Activated naive CD4-positive, alpha-beta T cell treated with anti-CD3 and anti-CD28 coated beads, Interleukin-2, amount 50 U/mL, for 72 hours (primary cell): ENCODE measurements at places on chromosomes 13 and 19. TPM values are rescaled to one million over a fixed set of nuclear protein-coding genes. Genes with fewer than 3 reads are reported as not detected.

DNA sequence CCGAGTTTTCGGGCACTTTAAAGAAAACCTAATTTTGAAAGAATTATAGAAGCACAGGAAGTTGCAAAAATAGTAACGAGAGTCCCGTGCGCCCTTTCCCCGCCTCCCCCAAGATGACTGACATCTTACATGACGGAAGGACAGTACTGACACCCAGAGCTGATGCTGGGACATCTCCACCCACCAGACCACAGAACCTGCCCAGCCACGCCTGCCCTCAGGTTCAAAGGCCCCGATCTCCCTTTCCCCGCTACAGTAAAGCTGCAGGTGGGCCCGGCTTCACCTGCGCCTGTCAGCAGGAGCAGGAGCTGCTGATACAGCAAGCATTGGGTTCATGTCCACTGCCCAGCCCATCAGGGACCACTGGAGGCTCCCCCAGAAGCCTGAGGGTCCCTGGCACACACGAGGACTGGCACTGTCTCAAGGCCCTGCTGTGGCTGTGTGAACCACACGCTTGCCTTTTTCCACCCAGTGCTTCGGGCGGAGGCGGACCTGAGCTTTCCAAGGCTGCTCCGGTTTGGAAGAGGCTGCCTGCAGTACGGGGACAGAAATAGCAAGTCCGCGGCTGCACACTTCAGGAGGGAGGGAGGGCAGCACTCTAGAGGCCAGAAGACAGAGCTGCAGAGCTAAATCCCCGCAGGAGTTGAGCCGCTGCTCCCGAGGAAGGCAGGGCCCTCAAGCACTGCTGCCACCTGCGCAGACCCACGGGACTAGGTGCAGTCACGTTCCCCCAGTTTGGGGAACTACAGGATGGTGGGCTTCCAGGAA is 8.7 kb downstream of the MAP2K2 start:
- no peak for DNase-seq

DNA sequence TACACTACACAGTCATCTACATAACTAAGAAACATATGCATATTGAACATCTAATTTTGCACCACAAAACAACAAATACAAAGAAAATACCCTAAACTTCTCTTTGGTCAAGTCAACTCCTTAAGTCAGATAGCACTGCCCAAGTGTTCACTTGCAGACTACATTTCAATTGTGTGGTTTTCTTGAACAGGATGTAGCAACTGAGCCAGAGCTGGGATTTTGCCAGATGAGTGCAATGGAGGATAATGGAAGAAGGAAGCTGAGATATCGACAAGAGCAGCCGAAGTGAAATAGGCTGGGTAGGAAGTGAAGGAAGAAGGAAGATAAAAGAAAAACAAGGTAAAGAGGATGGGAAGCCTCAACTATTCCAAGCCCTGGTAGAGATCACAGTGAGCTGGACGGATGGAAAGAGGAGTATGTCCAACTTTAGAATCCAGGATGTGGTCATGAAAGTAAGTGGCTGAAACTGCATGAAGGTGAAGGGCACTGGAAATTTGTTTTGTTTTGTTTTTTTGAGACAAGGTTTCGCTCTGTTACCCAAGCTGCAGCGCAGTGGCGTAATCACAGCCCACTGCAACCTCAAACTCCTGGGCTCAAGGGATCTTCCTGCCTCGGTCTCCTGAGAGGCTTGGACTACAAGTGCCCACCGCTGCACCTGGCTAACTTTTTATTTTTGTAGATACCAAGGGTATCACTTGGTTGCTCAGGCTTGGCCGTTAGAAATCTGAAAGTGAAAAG is 15.0 kb downstream of the NUFIP1 start:
- no peak for DNase-seq

DNA sequence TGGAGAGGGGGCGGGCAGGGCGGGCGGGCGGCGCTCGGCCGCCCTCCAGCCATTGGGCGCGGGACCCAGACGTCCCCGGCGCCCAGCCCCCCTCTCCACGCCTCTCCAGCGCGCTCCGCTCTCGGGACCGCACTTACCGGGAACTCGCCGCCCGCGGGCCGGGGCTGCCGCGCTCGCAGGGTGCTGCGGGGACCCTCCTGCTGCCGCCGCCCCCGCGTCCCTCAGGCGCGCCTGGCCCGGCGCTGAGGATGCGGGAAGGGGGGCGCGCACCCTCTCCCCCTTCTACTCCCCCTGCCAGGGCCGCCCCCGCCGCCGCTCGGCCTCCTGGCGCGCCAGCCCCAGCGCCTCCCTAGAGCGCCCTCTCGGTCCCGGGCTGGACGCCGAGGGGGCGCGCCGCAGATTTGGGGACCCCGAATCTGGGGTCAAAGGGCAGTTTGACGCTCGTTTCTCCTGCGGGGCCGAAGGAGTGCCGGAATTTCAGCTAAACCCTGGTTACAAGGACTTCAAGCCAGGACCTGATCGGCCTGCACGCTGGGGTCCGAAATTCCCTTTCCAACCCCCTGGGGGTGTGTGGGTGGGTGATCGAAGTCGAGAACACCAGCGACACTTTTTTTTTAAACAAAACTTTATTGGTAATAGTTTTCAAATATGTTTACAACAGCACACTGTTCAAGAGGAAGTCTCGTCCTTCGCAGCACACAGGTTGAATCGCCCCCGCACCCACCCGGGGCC is 696 bp upstream of the SAMD1 start:
- DNase-seq = peak; percentile 73

Gene PDE4C
- total RNA-seq = 0.12 TPM

Gene TMEM145
- total RNA-seq = 0.16 TPM

Gene ZNF414
- 28.0 TPM for total RNA-seq

Gene TNFSF11
- 0.32 TPM for total RNA-seq

Gene LTBP4
- total RNA-seq = 178 TPM

GRCh38 chr13:70255406-70255991 is 147.2 kb upstream of the KLHL1 start:
- DNase-seq = no peak

Gene GAS6
- 0.45 TPM for total RNA-seq

GRCh38 chr13:51524829-51525566 is 59.3 kb upstream of the WDFY2 start:
- DNase-seq = no peak

Gene AZU1
- total RNA-seq = not detected

DNA sequence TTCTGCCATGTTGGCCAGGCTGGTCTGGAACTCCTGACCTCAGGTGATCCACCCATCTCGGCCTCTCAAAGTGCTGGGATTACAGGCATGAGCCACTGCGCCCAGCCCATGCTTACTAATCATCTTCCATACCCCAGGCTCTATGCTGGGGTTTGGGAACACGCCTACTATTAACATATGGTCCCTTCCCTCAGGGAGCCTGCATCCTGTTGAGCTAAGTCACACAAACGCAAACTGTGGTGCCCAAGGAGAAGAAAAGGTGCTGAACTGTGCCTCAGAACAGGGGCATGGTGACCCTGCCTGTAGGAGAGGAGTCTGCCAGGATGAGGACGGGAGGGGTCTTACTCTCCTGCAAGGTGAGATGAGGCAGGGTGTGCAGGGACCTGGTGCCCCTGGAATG is 5.6 kb downstream of the MICOS13 start:
- DNase-seq = no peak
